MV-4-11 (cell line): ENCODE measurements at places on chromosomes 7 and 10.

- DNase-seq: no peak
Measured at GRCh38 chr10:122072491-122072890, 83.5 kb downstream of the TACC2 start.

DNA sequence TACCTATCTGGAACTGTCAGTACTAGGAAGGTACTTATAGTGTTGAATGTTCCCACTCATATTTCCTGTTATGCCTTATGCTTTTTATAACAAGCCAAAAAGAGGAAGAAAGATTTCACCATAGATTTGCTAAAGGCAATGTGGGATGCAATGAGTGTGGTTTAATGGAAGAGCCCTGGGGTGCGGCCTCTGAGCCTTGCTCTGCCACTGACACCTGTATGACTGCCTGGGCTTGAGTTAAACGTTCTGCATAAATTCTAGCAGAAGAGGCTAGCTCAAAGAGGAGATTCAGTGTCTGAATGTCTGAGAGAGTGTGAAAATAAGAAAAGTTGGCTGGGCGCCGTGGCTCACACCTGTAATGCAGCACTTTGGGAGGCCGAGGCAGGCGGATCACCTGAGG is 143.8 kb downstream of the TPST1 start:
- DNase-seq: peak; percentile 89

DNA sequence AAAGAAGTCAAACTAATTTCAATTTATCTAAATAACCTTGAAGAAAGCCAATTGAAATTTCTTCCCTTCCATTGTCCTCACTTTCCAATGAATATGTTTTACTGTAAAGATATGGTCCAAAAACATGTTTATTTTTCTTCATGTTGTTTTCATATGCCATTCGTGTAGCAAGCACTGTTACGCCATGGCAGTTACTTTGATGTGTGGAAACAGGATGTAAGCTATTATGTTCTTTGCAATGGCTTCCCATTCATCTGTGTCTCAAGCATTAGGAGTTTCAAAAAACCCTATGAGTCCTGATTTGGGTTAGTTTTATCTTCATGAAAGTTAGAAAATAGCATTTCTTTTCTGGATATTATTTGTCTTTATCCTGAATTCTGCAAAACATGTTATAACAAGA is 31.0 kb downstream of the GPR141 start:
- DNase-seq: peak; percentile 79

DNA sequence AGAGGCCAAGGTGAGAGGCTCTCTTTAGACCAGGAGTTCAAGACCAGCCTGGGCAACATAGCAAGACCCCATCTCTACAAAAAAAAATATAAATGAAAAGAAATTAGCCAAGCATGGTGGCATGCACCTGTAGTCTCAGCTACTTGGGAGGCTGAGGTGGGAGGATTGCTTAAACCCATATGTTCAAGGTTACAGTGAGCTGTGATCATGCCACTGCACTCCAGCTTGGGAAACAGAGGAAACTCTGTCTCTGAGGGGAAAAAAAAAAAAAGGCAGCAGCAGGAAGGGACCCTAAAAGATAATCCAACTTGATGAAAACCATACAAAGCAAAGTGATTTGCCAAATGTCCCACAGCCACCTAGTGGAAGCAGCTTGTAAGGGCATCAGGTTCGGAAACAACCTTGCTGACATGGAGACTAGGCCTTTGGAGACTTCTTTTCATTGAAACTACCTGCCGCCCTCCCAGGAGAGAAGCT is 15.6 kb upstream of the PBLD start:
- DNase-seq: peak; percentile 49

DNA sequence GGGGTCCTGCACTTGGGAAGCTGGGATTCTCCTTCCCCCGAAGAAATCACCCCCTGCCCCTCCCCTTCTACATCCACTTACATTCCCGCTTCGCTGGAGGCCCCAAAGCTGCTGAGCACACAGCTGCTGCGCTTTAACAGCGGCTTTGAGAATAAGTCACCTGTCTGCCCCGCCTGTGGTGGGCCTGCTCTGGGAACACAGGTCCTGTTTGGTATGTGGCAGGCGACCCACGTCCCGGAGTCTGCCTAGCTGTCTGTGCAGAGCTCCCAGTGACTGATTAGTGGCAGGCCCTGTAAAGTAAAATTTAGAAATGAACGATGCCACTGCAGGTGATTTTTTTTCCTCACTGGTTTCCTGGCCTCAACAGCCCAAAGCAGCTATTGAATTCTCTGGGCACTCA is 47.0 kb downstream of the CDH23 start:
- no peak for DNase-seq

DNA sequence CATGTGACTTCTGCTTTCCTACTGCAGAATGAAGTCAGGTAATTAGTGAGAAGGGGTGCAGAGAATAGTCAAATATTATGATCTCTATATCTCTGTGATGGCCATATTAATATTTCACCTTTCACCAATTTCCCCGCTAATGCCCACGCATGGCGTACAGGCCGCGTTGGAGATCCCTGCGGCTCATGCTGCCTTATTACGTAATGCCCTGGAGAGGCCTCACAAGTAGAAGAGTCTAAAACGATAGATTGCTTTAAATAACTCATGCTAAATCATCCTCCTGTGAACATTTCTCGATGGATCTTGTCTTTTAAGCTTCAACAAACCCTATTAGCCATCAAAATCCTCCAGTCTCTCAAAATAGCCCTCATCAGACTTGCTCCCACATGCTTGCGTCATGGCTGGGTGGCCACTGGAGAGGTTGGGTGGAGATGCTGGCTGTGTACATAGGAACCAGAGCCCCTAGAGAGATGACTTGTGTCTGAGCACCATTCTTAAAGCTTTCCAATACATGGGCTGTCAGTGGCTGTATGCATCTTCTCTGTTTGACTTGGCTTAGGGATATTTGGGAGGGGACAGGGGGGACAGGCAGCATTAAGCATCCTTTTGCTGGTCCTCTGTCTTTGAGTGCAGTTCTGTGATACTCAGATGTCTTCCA is 79.5 kb upstream of the INSYN2A start:
- DNase-seq: no peak

DNA sequence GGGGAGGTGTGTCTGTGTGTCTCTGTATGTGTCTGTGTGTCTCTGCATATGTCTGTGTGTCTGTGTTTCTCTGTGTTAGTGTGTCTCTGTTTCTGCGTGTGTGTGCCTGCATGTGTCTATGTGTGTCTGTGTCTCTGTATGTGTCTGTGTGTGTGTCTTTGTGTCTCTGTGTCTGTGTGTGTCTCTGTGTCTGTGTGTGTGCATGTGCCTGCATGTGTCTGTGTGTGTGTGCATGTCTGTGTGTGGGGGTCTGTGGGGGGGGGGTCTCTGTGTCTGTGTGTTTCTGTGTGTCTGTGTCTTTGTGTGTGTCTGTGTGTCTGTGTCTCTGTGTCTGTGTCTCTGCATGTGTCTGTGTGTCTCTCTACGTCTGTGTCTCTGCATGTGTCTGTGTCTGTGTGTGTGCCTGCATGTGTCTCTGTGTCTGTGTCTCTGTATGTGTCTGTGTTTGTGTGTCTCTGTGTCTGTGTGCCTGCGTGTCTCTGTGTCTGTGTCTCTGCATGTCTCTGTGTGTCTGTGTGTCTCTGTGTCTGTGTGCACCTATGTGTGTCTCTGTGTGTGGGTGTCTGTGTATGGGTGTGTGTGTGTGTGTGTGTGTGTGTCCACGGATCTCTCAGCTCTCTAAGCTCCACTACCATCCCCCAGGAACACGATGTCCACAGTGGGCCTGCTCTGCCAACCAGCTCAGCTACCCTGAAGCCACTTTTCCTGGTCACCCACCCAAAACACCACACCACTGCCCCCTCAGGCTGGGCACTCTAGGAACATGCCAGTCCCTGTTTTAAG is 41.7 kb downstream of the RASGEF1A start:
- no peak for DNase-seq

GRCh38 chr10:49500412-49500811 is 38.5 kb downstream of the ERCC6 start:
- DNase-seq: no peak

DNA sequence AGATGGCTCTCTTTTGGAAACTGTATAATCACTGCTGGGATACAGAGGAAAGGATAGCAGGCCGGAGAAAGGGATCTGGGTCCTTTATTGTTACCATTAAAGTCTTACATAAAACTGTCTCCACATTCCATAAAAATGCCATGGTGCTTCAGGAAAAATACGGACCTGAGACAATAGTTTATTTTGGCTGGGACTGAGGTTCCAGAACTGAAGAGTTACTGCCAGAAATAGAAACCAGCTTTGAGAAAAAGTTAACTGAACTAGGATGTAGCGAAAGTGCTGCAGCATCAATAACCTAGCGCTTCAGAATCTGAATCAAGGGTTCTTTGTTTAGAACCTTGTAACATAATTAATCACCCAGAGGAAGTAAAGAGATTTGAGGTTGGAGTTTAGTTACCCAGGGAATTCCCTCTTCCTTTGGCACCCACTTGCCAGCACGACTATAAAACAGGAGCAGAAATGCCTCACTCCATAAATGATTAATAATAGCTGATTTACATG is 38.0 kb downstream of the MEOX2 start:
- no peak for DNase-seq

DNA sequence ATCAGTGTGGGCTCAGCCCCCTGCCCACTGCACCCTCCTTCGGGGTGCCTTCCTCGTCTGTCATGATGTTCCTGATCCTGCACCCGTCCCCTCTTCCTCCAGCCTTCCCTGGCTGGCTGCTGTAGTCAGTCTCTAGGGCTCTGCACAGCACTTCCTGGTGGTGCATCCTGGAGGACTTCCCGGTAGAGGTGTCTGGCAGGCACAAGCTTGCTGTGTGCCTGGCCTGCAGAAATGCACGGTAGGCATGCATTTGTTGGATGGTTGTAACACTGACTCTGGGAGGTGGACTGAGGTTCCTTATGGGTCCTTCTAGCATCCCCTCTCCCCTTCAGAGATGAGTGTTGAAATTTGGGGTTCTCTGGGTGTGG is 92.8 kb downstream of the BMS1 start:
- no peak for DNase-seq

GRCh38 chr10:102826148-102826796 is 10.9 kb downstream of the CYP17A1 start:
- DNase-seq: no peak

GRCh38 chr7:157002819-157003421 is 7.5 kb downstream of the MNX1 start:
- no peak for DNase-seq

- DNase-seq: no peak
Measured at GRCh38 chr7:81209059-81209458, 290.2 kb upstream of the SEMA3C start.

DNA sequence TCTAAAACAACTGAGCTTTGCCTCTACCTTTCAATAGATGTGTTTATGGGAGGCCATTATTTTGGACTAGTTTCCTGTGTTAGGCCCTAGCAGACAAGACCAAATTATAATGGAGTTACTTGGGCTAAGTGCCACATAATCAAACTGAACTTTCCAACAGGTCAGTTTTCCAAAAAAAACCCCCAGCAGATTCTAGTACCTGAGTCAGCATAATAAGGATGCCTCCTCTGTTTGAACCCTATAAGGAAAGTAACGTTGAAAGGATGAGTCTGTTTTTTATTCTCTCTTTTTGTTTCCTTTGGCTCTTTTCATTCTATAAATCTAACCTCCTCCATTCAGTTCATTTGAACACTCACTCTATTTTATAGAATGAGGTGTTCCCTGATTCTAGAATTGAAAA is 148.1 kb upstream of the FAM3C start:
- no peak for DNase-seq

GRCh38 chr7:133570321-133570720 is 317.4 kb downstream of the EXOC4 start:
- no peak for DNase-seq

GRCh38 chr10:113939212-113939860 is 84.9 kb downstream of the NHLRC2 start:
- DNase-seq: no peak

- DNase-seq: peak; percentile 63
Measured at GRCh38 chr7:115009139-115009538, 87.2 kb downstream of the MDFIC start.

DNA sequence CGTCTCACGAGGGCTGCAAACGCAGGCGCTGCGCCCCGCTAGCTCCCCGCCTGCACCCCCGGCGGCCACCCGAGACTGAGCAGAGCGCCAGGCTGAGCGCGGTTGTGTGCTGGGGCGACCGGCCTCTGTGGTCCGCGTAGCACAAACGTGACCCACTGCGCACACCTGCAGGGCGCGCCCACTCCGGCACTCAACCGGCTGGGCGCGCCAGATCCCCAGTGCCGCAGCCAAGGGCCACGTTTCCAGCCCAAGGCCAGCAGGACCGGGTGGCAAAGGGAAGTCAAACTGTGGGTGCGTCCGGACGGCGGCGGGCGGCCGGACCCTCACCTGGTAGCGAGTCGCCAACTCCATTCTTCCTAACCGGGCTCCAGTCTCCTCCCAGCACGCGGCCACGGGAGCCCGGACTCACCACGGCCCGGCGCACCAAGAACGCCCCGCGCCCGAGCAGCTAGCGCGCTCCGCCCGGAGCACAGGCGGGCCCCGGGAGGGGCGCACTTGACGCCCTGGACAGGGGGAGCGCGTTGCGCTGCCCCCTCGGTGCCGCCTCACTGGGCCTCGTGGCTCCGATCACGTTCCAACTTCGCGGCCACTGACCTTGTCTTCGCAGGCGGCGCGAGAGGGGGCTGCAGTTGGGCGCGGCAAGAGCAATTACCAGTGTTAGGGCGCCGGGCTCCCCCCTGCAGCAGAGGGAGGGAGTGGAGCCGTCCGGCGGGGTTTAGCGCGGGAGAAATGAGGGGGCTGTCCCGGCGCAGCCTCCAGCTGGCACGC is at the start of gene CDCA7L:
Gene CDCA7L, minus strand, starts transcription at position 446 of the 768 bp plus-strand sequence. Its CDS starts 95 bp downstream, at position 351.
- DNase-seq: peak; percentile 62

- DNase-seq: no peak
Measured at GRCh38 chr7:26001662-26002244, 150.2 kb upstream of the NFE2L3 start.

GRCh38 chr10:97533888-97534287 is 35.2 kb downstream of the UBTD1 start:
- no peak for DNase-seq

DNA sequence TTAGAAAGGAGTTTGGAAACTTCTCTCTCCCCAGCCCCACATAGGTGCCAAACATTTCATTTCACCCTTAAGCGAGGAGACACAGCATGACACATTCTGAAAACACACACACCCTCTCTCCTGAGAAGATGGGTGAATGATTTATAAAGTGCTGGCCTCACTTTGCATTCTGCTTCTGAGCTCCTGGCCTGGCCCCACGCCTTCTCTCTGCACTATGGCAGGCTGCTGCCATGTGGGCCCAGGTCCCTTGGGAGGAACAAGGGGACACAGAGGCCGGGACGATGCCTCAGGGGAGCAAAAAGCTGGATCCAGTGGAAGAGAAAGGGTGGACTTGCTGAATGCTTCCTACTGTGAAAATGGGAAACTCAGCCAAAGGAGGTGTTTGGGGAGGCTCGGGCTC is 56.0 kb downstream of the CPXM2 start:
- DNase-seq: no peak
